ENCODE measurements at places on chromosomes 6 and 20. TPM values are rescaled to one million over a fixed set of nuclear protein-coding genes. Genes with fewer than 3 reads are reported as not detected.

Gene KHDC1
- 0.42 TPM for total RNA-seq

Gene ARMC2
- 1.5 TPM for total RNA-seq

Gene DAAM2
- total RNA-seq, result 4.9 TPM

Gene PPP1R3G
- 0.33 TPM for total RNA-seq

Gene ZKSCAN8
- total RNA-seq, result 13.4 TPM

Gene CALHM4
- total RNA-seq, result not detected

Gene C20orf141
- total RNA-seq, result not detected

Gene RIMS4
- not detected for total RNA-seq

Gene OR2H2
- total RNA-seq, result not detected

Gene HLA-F
- total RNA-seq, result 51.1 TPM

Gene CST1
- not detected for total RNA-seq

Gene OOEP
- total RNA-seq, result not detected

Gene ZNF76
- 10.6 TPM for total RNA-seq

Gene ZSWIM1
- total RNA-seq, result 2.2 TPM

Gene ESR1
- total RNA-seq, result 16.1 TPM

Gene CFAP206
- 0.42 TPM for total RNA-seq

Gene MAK
- total RNA-seq, result 0.09 TPM

Gene MUC22
- not detected for total RNA-seq

Gene PROCR
- total RNA-seq, result 6.7 TPM

Gene AGER
- 0.47 TPM for total RNA-seq

Gene GMPR
- total RNA-seq, result 2.8 TPM

Data from liver (tissue), 10 donors.